ENCODE measurements at places on chromosomes 5 and 9.

- DNase-seq, result no peak
Observed at GRCh38 chr9:99387431-99387830, 165.3 kb downstream of the SEC61B start.

DNA sequence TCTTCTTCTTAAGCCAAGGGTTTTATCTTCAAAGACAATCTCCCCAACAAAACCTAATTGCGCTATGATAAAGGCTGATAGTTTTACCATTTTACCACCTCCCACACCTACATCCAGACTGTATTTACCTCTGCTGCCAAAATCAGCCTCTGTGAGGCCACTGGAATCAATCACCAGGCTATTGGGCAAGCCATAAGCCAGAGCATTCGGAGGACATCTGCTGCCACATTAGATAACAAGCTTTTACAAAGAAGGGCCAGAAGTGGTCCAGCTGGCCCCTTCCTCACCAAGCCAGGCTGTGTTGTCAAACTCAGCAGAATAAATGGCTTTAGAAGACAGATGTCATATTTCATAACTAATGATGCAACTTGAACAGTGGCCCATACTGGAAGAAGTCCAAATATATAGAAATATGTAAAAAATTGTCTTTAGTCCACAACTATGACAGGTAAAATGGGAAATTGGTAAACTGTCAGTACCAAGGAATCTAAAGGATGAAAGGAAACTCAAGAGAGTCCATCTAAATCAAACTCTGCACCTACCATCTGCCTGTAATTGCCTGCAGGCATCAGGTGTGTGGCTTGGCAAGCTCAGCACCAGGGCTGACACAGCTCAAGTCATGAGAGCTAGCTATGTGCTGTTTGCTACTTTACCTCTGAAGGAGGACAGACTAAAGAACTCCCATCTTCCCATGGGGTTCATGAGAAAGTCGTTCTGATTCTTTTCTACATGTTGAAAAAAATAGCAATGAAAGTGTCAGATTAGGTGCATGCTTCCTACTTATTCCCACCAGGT, 16.1 kb downstream of the SLC45A2 start:
- DNase-seq, result no peak

DNA sequence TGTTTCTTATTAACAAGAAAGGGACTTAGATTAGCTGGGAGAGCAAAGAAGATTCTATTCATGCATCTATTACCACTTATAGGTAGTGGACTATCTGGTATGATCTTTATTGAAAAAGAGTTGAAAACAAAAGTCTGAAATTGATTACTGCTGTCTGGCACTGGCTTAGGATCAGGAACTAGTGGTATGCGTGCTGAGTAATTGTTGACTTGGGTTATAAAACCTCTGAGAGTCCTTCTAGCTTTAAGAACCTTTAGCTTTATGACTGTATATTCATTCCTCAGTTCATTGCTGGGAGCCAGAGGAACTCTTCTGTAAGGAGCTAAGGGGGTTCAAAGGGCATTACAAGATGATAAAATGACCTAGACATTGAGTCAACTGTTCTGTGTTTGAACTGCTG, 7.6 kb downstream of the SLC1A1 start:
- peak; percentile 63 for DNase-seq

- DNase-seq, result peak; percentile 64
Observed at GRCh38 chr5:102857076-102857818, 102.1 kb downstream of the PAM start.

DNA sequence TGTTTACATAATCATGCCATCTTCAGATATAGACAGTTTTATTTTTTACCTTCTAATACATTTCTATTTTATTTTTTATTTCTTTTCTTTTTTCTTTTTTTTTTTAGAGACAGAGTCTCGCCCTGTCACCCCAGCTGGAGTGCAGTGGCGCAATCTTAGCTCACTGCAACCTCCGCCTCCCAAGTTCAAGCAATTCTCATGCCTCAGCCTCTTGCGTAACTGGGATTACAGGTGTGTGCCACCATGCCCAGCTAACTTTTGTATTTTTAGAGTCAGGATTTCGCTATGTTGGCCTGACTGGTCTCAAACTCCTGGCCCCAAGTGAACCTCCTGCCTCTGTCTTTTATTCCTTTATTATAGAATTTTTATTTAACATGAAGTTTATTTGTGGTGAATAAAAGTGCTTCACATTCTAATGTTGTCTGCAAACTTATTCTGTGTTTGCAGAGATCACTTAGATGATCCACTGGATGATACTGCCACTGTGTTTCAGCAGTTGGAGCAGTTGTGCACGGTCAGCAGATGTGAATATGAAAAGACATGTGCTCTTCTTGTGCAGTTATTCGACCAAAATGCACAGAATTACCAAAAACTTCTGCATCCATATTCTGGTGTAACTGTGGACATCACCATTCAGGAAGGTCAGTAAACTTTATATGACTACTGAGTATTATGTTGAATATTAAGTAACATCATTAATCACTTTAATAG, 62.2 kb downstream of the RANBP17 start:
- DNase-seq, result no peak

DNA sequence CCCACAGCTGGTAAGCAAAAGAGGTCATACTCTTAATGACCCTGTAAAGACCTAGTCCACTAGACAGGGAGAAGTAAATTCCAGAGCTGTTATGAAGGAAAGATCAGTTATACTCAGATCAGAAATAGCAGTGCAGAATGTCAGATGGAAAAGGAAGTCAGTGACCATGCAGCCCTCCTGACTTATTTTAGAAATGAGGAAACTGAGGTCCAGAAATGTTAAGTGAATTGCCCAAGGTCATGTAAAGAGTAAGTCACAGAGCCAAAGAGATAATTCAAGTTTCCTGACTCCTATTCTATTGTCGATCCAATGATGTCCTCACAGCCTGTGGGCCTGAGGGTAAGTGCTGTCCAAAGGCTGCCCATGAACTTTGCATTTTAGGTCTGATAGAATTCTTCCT, 214.9 kb upstream of the IL12B start:
- DNase-seq, result no peak

DNA sequence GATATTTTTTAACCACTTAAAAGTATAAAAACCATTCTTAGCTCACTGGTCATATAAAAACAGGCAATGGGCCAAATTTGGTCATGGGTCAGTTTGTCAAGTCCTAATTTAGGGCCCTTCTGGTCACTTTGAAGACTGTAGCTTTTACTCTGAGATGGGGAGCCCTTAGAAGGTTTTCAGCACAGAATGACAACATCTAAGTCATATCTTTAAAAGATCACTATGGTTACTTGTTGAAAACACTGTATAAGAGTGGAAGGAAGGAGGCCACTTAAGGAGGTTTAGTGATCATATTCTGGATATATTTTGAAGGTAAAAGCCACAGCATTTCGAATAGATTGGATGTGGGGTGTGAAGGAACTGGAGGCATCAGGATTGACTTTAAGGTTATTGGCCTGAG, 76.7 kb downstream of the STRBP start:
- no peak for DNase-seq
